ENCODE measurements at places on chromosomes 7 and 10.
A peak's percentile ranks its signal among the peaks of the same experiment; 100 is the strongest.

DNA sequence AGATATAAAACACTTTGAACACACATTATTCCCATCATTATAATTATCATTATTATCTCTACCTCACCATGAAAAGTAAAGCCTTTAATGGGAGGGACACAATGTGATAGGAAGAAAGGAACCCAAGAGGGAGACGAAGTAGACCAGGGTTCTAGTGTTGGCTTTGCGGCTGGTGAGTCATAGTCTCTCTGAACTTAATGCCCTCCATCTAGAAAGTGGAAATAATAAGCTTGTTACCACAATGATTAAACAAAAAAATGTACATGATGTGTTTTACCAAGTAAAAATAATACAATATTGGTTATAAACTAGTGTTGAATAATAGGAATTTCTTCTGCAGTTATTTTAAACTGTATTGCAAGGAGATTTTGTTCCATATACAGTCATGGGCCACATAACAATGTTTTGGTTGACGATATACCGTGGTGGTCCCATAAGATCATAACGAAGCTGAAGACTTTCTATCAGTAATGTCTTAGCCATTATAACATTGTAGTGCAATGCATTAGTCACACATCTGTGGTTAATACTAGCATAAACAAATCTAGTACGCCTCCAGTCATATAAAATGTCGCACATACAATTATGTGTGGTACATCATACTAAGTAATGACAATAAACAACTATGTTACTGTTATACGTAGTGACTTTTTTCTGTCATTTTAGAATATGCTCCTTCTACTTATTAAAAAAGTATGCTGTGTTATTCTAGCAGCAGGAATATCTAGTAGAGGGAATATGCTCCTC is 450.6 kb upstream of the SORCS1 start:
- no peak for DNase-seq

DNA sequence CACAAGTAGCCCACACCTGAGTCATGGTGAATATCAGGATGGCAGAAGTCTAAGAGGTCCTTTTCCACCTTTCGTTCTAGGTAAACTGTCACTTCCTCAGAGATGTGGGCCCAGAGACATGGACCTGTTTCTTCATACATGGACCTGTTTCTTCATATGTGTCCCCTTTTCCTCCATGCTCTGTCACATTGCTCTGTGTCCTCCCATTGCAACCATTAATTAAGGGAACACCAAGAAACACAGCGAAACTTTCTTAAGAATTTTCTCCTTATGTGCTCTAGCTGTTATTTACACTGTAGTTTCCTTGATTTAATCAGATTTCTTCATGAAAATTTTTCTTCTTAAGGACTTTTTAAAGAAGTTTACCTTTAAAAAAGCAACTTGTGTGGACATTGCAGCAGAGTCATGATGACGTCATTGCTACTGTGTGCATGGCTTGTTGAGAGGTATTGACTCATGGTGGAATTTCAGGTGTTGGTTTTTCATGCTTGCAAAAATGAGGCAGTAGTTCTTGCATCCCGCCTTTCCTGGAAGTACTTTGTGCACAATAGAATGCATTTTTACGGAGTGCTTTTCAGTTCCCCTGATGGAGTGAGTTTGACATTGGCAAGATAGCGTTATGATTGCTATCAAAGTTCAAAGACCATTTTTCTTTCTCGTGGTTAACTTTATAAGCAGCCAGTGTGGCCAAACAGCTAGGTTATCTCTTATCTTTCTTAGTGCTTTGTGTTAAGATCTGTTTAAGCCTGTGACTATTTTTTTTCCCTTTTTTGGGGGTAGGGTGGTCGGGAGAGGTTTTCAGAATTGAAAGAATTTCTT is 37.7 kb downstream of the CFAP58 start:
- DNase-seq = no peak

DNA sequence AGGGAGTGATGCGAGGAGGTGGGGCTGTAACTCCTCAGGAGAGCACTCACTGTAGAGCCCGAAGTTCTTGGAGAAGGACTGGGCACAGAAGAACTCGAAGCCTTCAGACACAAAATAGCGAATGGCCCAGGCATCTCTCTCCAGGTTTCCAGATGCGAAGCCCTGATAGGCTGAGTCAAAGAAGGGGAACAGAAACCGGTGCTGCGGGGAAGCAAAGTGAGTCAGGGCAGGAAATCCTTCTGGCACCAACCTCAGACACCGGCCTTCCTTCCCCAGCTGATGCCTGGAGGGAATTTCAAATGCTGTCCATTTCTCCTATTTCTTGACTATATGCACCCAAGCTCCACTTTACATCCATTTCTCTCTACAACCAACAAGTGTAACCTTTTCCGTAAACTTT is 26.8 kb downstream of the GOT1 start:
- no peak for DNase-seq

- DNase-seq = no peak
These were observed 2.2 kb upstream of the MBLAC1 start for GRCh38 chr7:100124301-100125230.

DNA sequence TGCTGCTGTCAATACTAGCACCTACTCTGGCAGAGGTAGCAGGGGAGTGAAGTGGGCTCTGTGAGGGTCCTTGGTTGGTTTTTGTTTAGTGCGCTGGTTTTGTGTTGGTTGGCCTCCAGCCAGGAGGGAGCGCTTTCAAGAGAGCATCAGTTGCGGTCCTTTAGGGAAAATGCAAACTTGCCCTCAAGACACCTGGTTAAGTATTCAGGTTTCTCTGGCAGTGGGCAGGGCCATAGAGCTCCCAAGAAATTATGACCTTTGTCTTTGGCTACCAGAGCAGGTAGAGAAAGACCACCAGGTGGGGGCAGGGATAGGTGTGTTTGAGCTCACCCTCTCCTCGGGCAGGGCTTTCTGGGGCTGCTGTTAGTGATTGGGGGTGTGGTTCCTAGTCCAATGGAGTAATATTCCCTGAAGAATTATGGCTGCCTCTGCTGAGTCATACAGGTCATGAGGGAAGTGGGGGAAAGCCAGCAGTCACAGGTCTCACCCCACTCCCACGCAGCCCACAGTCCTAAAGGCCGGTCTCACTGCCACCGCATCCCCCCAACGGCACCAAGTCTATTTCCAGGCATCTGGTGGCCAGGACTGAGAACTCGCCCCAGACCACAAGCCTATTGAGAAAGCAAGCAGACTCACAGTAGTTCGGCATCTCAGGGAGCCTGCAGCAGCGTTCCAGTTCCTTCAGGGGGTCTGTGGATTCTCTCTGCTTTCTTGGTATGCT is 280.5 kb downstream of the SFMBT2 start:
- DNase-seq = no peak

- no peak for DNase-seq
These were observed 16.1 kb upstream of the HIBADH start for GRCh38 chr7:27678617-27679260.

DNA sequence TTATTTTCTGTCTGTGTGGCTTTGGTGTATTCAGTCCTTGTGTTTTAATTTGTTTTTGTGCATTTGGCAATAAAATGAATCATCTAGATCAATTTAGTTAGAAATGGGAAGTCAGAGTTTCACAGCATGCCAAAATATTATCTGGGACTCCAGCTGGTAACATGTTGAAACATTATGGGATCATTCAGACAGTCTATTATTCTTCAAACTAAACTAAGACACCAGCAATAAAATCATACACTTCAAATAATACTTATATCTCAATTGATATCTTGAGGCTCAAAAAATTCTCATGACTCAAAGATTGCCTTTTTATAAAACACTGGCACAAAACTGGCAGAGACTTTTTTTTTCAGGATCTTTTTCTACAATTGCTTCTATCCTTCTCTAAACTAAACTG is 5.8 kb upstream of the RP9 start:
- DNase-seq = no peak

DNA sequence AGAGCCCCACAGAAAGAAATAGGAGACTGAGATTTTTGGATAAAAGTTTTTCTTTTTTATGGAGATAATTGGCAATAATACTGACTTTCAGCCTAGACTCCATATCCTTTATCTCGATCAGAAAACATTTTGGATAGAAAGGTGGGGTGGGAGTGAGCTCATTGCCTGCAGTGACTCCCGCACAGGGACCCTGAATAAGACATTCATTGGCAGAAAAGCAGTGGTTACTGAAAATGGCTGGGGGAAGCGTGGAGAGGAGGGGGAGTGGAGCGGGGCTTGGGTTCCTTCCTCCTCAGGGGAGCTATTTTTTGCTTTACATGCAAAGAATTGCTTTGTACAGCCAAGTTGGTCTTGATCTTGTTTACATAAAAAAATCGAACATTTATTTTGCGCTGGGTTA is 90.4 kb upstream of the BMPER start:
- DNase-seq = no peak

DNA sequence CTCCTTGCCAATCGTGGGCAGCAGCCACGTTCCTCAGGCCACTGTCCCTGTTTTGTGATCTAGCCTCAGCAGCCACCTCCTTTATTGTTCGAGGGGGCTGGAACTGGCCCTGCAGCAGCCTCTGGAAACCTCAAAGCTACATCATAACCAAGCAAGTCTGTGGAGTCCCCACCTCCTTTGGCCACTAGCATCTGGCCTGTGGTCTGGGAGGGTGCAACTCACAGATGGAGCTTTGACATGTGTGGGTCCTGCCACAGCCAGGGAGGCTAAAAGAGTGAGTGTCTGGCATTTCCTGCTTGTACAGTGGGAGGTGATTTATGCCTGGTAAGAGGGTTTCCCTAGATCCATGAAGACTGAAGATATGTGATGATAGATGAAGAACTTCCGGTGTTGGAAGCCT is 32.3 kb upstream of the NUB1 start:
- DNase-seq = no peak

DNA sequence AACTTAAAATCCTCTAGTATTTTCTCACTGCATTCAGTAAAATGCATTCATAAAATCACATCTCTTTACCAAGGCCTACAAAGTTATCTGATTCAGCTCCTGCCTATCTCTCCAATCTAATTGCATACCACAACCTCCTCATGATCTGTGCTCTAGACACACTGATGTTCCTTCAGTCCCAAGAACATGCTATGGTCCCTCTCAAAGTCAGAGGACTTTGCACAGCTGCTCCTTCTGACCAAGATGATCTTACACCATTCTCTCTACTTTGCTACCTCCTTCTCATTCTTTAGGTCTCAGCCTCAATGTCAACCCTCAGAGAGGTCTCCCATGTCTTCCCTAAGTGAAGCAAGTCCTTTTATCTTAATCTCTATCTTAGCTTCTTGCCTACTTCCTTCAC is 45.5 kb downstream of the CAV1 start:
- DNase-seq = no peak

- no peak for DNase-seq
These were observed 1363.4 kb upstream of the CELF2 start for GRCh38 chr10:9654261-9654660.

- peak; percentile 86 for DNase-seq
These were observed 364 bp downstream of the ZNF518A start for GRCh38 chr10:96130326-96130995.

GRCh38 chr10:113549856-113550255 is 3.0 kb upstream of the HABP2 start:
- DNase-seq = no peak

GRCh38 chr7:106065575-106066500 is 46.3 kb downstream of the SYPL1 start:
- no peak for DNase-seq

DNA sequence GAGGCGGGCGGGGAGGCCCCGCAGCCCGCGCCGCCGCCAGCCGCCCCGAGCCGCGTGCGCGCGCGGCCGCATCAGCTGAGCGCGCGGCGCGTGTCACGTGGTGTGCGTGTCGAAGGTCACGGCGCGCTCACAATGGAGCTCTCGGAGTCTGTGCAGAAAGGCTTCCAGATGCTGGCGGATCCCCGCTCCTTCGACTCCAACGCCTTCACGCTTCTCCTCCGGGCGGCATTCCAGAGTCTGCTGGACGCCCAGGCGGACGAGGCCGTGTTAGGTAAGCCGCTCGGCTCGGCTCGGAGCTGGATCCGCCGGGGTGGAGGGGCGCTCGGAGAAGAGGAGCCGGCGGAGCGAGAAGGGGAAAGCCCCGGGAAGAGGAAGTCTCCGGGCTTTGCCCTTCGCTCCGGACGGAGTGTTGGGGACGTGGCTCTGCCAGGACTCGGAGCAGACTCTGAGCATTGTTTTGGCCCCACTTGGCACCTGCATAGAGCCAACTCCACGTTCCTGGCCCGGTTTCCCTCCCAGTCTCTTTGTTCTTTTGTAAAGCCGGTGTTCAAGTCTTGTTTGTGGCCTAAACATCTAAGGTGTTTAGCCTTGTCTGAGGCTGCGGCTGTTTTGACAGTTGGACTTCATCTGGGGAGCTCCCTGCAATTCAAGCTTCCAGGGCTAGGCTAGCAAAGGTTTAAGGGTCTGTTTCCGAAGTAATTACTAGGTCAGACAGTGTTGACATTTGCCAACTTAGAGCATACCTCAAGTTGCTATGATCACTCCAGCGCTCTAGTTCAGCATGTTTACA is at the start of gene COMMD3:
COMMD3 (plus strand) TSS at position 103 of the 790 bp plus-strand sequence; CDS start at position 133, 30 bp downstream.
- DNase-seq = peak; percentile 95

GRCh38 chr7:84704380-84704779 is 482.5 kb downstream of the SEMA3D start:
- DNase-seq = no peak

DNA sequence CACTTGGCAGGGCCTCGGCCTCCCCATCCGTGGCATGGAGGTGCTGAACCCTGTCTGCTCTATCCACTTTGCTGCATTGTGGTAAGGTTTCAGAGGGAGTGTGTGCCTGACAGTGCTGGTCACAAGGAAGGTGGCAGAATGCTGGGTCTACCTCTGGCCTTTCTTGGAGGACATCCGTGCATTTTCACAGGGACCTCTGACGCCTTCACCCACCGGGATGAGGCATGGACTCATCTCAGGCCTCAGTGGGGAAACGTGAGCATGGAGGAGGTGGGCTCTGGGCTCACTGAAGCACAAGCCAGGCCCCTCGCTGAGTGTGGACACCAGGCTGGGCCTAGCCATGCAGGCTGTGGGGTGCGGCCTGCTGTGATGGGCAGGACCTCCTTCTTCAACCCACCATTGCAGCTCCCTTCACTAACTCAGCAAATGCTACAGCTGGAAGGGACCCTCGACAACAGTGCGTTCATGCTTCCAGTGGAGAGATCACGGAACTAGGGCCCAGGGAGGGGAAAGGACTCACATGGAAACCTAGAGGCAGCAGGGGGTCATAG is 8.6 kb downstream of the TBATA start:
- no peak for DNase-seq

- DNase-seq = no peak
These were observed 592 bp upstream of the MAPK8 start for GRCh38 chr10:48305905-48306264.

GRCh38 chr7:22827563-22827962 is 4.9 kb upstream of the TOMM7 start:
- DNase-seq = no peak

- no peak for DNase-seq
These were observed 317.8 kb upstream of the MTPN start for GRCh38 chr7:136294977-136295376.

Measured in right cardiac atrium (tissue), 5 donors.